ENCODE measurements at places on chromosomes 5 and 9.

DNA sequence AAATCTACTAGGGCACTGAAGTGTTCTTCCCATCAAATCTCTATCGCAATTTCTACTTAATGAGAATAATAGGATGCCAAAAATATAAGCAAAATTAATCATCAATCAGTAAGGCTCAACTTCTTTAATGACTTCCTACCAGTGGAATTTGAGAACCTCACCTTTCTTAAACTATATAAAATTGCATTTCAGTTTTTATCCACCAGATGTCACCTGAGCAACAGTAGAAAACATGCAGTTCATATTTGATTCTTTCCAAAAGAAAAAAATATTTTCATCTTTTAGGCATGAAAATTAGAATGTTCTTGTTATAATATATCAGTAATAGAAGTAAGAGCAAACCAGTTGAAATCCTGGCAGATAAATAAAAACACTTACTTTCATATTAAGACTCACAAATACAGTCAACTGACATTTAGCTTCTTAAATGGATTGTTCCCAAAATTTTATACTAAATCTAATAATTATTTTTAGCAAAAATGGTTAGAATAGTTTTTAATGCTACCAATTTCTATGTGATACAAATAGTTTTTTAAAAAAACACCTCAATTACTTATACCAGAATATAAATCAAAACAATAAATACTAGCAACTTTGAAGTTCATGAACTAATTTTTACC lies 13.4 kb upstream of the CCDC112 start:
- no peak for DNase-seq

DNA sequence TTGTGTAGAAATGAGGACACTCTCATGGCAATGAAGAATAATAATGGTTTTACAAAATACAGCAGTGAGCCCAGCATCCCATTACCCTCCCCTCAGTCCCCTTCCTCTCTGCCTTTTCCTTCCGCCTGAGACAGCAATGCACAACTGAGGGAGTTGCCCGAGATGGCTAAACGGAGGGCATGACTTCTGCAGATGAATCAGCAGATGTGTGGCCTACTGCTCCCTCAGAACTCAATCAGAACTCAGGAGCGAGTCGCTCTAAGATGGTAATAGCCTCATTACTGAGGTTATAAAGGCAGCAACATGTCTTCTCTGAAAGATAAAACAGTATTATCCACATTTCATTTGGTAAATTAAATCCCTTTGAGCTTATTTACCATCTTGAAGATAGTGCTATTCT lies 326.6 kb downstream of the ENC1 start:
- no peak for DNase-seq

DNA sequence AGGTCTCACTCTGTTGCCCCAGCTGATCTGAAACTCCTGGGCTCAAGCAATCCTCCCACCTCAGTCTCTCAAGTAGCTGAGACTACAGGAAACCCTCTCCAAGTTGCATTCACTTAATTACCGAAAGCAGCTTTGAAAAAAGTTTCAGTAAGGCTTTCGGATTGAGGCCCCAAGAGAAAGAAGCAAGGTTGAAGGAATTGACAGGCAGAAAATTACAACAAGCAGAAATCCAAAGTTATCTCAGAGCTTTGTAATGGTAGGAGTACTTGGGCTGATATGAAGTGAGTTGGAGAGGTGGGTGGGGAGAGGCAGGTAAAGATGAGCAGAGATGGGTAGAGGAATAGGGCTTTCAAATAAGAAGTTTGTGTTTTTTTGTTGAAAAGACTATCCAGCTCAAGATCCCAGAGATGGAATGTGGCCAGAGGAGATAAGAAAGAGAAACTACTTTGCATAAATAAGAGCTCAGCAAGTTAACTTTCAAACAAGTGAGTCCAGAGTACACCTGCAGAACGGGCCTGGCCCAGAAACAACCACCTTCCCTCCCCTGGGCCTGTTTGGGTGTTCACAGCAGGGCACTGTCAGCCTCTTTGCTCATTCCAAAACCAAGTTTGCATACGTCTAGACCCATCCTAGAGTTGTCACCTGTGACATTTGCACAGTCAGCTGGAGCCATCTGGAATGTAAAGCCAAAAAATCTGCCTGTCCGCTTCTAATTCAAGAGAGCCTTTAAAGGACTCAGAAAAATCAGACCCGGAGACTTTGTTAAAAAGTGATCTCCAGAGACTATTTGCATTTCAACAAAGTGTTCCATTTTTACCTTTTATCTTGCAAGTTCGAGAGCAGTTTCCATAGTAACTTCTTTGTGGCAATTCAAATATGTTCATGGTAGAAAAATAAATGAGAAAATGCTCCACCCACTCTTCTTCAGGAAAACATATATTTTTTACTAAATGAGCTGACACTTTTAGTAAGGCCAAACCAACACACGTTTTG lies 2.2 kb upstream of the CLINT1 start:
- DNase-seq, result no peak

- no peak for DNase-seq
These were observed 220.2 kb downstream of the DMAC1 start for GRCh38 chr9:7579351-7579750.

DNA sequence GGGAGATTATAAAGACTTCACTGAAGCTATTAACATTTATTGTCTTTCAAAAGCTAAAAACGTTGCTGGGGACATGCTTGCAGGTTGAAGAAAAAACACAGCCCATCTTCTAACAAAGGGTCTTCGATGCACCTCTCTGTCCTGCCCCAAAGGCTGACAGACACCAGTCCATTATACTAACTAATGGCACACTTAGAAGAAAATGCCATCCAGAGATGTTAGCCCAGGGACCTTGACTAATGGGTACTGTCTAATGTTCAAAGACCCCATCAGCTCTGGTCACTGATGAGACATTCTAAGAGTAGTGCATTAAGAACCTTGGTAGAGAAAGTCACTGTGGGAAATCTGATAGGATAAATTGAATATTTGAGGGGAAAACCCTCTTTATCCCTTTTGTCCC lies 124.9 kb downstream of the EBF1 start:
- no peak for DNase-seq

GRCh38 chr5:94010814-94011213 lies 269.4 kb upstream of the POU5F2 start:
- DNase-seq, result no peak

- DNase-seq, result no peak
These were observed 24.7 kb downstream of the ARL15 start for GRCh38 chr5:54285686-54286085.

- no peak for DNase-seq
These were observed 1.9 kb downstream of the SEMA4D start for GRCh38 chr9:89495824-89496560.

GRCh38 chr5:141476132-141476911 lies 556 bp downstream of the PCDHGC3 start:
- DNase-seq, result no peak

DNA sequence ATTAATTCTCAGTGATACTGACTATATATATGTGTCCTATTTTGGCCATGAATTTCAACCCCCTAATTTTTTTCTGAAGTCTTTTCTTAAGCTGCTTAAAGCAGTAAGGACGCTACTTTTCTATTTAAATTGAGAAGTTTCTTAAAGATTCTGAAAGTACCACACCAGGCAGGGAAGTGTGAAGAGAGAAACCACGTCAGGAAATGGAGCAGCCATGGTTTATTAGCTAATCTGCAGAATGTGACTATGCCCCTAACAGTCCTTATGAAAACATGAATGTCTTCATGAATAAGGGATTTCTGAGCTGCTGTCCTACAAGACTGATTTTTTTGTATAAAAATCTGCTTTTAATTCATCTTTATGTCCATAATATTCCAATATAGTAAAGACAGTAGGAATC lies 1724.3 kb upstream of the C9orf72 start:
- DNase-seq, result no peak

GRCh38 chr5:64865662-64866061 lies 96.9 kb downstream of the CWC27 start:
- no peak for DNase-seq

- no peak for DNase-seq
These were observed 13.4 kb upstream of the ZCCHC9 start for GRCh38 chr5:81288021-81288433.

DNA sequence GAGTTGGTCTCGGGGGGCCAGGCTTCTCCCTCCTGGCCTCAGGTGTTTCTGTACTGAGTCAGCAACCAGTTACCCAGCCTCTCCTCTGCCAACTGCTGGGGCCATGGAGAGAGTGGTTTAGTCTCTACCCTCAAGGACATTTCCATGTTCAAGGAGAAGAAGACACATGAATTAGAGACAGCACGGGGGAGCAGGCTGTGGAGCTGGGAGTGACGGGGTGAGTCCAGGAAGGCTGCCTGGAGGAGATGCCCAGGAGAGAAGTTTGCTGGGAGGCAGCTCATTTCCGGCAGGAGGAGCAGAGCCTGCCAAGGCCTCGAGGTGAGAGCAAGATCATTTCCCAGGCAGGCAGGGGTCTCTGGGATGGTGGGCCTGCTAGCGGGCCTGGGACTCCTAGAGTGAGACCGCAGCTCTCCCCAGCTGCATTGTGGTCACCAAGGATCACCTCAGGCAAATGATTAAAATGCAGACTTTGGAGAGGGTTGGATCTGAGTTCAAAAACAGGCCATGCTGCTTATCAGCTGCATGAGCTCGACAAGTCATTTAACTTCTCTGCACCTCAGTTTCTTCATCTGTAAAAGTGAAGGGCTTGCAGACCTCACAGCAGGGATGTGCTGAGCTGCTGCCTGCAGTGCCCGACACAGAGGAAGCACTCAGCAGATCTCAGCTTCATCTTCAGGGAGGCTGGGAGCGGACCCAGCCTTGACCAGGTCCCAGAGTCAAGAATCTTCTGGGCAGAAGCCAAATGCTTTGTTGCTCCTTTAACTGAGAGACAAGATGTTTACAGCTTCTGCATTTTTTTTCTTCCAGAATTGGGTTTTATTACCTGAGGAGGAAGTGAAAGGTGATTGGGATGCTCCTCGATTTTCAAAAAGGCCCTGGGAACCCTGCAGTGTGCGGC lies 35.2 kb downstream of the NEK6 start:
- no peak for DNase-seq

GRCh38 chr9:8706998-8707397 lies 907.4 kb upstream of the DMAC1 start:
- no peak for DNase-seq

DNA sequence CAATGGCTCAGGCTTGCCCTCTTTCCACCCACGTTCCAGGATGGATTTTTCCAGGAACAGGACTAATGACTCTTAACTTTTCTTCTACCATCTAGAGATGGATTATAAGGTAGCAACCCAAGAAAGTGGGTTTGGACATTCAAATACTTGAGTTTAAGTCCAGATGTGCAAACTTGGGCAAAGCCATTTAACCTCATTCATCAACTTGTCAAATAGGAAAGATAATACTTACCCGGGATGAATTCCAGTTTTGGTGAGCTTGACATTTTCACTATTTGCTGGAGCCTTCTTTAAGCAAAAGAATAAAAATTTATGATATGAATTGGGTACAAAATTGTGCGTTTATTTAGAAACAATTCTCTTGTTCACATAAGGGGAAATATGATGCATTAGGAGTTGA lies 44.3 kb upstream of the ZBED3 start:
- no peak for DNase-seq

GRCh38 chr5:55540525-55540924 lies 5.8 kb upstream of the PLPP1 start:
- DNase-seq, result no peak

- DNase-seq, result no peak
These were observed 162.5 kb upstream of the GAS1 start for GRCh38 chr9:87109851-87110250.

- DNase-seq, result no peak
These were observed 34.4 kb downstream of the SARDH start for GRCh38 chr9:133703591-133704399.

DNA sequence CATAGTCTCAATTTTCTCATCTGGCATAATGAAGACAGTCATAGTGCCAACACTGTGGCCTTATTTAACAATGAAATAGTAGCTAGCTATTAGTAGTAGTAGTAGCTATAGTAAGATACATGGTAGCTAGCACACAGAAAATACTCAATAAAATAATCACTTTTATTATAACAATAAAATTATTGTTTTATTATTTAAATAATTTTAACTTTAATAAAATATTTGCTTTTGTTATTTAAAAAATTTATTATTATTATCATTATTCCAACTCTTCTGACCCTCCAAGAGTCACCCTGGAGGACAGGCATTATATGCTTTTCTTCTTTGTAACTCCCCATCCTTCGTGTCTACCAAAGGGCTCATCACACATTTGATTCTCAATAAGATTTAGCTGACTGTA lies 252.1 kb downstream of the TRIM32 start:
- DNase-seq, result no peak

DNA sequence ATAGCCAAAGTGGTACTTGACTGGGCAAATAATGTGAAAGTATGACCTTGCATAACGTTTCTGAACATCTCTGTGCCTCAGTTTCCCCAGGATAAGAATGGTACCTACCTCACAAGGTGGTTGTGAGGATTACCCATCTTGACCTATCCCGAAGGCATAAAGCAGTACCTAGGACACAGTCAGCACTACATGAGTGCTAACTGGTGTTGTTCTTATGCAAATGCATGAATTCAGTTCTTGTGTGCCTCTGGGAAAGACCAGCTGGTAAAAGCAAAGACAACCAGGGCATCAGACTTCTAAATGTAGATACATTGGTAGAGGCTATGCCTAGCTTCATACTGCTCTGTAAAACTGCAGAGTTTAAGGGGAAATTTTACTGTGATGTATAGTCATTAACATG lies 21.8 kb upstream of the TMEM252 start:
- no peak for DNase-seq

GRCh38 chr9:136247947-136248637 lies 2.5 kb upstream of the QSOX2 start:
- no peak for DNase-seq

- no peak for DNase-seq
These were observed 11.6 kb downstream of the RAI14 start for GRCh38 chr5:34667705-34668104.

DNA sequence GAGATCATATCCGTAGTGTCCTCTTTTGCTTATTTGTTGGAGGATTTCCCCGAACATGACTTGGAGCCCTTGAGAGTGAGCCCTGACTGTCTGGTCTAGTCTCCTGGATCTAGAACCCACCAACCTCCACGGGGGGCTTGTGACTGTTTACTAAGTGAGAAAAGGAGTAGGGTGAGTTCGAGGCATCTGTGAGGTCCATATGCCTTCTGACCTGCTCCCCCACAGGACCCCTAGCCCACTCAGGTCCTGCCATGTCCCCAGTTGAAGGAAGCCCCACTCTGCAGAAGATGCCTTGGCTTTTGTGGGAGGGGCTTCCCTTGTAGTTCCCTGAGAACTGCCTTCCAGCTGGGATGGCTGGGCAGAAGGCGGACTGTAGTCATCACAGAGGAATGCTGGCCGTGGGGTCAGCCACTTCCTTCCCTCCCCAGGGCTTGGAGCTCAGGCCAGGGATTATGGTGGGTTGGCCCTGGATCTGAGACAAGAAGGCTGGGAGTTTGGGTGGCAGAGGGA lies 7.0 kb upstream of the IRF1 start:
- DNase-seq, result peak; percentile 91

- DNase-seq, result no peak
These were observed 17.1 kb downstream of the KCTD16 start for GRCh38 chr5:144187699-144188294.

Measured in coronary artery (tissue), 2 donors.